ENCODE measurements at places on chromosomes 12 and 14.
A peak's percentile ranks its signal among the peaks of the same experiment; 100 is the strongest.

DNA sequence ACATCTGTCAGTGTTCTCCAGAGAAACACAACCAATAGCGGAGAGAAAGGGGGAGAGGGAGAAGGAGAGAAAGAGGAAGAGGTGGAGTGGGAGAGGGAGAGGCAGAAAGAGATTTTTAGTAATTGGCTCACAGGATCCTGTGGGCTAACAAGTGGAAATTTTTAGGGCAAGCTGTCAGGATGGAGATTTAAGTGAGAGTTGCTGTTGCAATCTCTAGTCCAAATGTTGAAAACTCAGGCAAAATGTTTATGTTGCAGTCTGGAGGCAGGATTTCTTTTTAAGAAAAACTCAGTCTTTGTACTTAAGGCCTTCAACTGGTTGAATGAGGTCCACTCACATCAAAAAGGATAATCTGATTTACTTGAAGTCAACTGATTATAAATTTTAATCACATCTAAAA, 12.5 kb upstream of the GLIPR1L2 start:
- DNase-seq: no peak

DNA sequence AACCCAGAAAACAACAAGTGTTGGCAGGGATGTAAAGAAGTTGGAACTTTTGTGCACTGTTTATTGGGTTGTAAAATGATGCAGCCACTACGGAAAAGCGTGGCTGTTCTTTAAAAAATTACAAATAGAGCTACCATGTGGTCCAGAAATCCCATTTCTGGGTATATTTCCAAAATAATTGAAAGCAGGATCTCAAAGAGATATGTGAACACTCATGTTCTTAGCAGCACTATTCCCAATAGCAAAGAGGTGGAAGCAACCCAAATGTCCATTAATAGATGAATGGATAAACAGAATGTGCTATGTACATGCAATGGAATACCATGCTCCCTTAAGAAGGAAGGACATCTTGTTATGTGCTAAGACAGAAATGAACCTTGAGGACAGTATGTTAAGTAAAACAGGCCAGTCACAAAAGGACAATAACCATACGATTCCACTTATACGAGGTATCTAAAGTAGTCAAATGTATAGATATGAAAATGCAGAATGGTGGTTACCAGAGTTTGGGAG, 249.5 kb downstream of the PHLDA1 start:
- no peak for DNase-seq

GRCh38 chr14:91770185-91770584, 38.3 kb upstream of the CATSPERB start:
- DNase-seq: no peak

GRCh38 chr12:88996200-88996788, 356.0 kb downstream of the DUSP6 start:
- DNase-seq: no peak

DNA sequence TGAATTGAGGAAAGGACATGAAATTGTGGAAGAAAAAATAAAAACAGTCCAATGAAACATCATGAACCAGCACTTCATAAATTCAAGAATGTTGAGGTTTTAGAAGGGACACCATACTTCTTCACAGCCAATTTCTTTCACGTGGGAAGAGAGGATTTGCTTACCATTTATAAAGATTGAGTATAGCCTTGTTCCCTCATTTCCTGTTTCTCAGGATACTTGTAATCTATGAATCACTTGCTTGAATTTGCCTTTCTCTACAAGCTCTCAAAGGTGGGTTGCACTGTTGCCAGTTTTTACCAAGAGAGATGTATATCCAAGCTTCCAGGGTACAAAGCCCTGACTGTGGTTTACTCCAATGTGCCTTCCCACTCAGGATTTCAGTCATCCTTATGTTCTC, 116.1 kb downstream of the DUSP6 start:
- no peak for DNase-seq

- DNase-seq: peak; percentile 23
Observed at GRCh38 chr12:50222275-50222783, 55.2 kb upstream of the CERS5 start.

GRCh38 chr12:38880288-38880687, 25.1 kb downstream of the CPNE8 start:
- DNase-seq: no peak

- no peak for DNase-seq
Observed at GRCh38 chr12:6096527-6096926, 27.9 kb downstream of the VWF start.

GRCh38 chr12:23666866-23667265, 282.6 kb downstream of the SOX5 start:
- DNase-seq: no peak

DNA sequence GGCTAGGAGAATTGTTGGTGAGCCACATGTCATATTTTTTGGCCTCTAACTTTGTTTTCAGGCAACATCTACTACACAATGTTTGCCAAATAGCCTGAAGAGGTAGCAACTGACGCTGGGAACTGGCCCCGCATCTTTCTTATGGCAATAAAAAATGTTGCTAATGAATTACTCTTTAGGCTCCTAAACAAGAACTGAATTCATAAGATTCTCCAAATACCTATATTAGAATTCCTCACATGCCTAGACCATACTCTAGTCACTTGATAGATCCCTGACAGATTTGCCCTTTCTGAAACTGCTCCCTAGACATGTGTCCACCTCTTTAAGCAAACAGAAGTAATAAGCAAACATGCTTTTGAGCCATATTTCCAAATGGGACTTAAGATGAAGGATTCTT, 209.0 kb upstream of the ATXN7L3B start:
- DNase-seq: no peak

DNA sequence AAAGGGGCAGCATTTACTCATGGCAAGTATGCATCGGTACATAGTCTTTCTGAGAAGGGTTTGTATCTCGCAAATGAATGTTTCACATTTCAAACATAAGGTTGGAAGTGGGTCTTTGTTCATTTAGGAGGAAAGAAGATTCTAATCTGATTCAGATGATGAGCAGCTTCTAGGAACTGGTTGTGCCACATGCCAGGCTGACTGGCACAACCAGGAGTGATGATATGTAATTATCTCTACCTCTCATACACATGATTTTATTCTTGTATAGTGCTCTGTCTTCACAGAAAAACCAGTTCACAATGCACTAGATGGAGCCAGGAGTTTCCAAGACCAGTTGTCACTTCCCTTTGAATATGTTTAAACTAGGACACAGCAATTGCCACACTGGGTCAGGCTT, 13.7 kb upstream of the BEST3 start:
- no peak for DNase-seq

- no peak for DNase-seq
Observed at GRCh38 chr12:103401421-103401820, 94.3 kb downstream of the C12orf42 start.

DNA sequence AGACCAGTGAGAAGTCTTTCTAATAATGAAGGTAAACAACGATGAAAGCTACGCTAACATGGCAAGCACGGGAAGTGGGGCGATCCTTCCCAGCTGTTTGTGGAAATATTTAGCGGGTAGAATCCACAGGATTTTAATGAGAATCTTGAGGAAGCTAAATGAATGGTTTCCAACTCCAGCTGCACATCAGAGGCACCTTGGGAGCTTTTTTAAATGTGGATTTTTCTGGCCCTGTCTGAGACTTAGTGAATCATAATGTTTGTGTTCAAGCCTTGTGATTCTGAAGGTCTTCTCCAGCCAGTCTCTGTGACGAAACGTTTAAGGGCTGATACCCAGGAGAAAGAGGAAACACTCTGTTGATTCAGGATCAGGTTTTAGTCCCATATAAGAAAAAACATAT, 169.8 kb downstream of the CAPZA3 start:
- DNase-seq: no peak

GRCh38 chr12:108950991-108951739, 69.7 kb downstream of the SVOP start:
- peak; percentile 19 for DNase-seq

DNA sequence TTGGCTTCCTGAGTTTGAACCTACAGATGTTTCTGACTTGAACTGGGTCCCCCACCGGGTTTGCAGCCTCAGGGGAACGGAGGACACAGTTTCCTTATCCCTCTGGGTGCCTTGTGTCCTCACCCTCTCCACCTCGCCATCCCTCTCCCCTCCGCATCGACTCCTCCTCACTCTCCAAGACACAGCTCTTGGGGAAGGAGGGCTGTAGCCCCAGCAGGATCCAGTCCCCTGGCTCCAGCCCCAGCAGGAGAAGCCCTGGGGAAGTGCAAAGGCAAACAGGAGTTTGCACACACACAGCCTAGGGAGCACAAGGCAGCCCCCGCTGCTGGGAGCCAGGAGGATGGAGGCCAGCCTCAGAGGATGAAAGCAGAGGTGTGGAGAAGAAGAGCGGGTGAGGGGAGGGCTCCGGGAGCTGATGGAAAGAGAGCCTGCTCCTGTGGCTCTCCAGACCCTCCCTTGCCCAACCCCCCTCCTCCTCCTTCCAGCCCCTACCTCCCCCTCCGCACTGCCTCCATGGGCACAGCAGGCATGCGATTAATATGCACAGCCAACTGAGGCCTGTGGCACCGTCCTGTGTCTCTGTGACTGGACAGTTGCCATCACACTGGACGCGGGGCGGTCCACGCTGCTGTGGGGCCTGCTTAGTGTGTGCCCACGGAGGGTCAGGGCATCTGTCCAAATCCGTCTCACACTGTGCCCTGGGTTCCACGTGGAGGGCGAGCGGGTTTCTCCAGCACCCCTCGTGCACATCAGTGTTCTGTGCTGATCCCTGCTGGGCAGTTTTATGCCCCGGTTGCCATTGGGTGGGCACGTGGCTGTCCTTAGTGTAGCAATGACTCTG, 193.7 kb upstream of the DIO3 start:
- DNase-seq: no peak

GRCh38 chr12:58416236-58416635, 474.9 kb downstream of the ATP23 start:
- DNase-seq: no peak

DNA sequence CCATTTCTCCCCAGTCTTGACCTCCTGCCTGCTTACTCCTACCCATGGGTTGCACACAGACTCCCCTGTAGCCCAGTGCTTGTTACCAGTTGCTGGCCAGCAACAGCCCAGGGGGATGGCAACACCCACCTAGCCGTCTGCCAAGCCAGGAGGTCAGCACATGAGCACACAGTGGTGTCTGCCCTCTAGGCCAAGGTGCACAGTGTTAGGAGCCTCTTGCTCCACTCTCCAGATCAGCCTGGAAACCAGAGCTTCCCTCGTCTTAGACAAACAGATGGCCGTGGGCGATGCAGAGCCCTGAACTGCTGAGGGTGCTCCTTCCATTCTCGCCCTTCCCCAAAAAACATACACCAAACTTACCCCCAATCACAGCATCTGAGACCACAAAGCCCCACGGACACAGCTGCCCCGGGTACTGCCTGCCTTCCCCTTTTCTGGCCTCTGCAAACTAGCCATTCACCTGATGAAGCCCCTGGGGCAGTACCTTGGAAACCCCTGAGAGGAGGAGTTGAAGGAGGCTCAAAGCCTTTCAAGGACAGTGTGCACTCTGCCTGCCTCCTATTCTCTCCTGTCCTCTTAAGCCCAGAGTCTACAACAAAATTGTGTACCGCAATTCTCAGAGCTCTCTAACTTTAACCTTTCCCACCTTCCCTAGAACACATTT, 1.0 kb upstream of the GPD1 start:
- DNase-seq: no peak

DNA sequence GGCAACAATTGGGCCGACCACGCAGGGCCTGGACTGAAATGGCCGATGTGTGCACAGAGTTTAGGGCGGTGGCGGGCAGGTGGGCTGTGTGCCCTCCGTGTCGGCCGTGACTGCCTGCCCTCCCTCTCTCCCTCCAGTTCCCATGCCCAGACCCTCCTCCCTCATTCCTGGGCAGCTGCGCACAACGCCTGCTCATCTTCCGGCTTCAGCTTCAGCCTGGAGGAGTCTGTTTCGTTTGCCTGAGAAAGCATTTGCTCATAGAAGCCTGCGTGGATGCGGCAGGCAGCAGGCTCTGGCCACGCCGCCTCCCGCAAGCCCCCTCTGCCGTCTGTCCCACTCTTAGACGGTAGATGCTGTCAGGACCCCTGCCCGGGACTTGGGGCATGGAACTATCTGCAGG, 47.3 kb upstream of the FZD10 start:
- DNase-seq: no peak

- DNase-seq: no peak
Observed at GRCh38 chr12:14185427-14186192, 179.9 kb upstream of the ATF7IP start.

GRCh38 chr14:105091517-105092170, 26.4 kb upstream of the GPR132 start:
- no peak for DNase-seq

DNA sequence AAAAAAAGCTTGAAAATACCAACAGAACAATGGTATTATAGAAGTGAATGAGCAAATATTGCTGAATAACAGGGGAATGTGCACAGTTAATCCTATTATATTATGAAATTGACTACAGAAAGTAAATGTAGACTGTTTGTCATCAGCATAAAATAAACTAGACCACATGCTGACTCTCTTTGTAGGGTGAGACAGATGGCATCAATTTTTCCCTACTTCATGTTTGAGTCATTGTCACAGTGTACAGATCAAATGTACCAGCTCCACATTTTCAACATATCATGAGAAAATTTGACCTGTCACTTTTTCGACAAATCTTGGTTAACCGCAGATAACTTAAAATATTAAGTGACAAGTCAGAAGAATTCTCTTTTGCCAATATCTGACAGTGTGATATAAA, 421.0 kb downstream of the RPL10L start:
- no peak for DNase-seq

DNA sequence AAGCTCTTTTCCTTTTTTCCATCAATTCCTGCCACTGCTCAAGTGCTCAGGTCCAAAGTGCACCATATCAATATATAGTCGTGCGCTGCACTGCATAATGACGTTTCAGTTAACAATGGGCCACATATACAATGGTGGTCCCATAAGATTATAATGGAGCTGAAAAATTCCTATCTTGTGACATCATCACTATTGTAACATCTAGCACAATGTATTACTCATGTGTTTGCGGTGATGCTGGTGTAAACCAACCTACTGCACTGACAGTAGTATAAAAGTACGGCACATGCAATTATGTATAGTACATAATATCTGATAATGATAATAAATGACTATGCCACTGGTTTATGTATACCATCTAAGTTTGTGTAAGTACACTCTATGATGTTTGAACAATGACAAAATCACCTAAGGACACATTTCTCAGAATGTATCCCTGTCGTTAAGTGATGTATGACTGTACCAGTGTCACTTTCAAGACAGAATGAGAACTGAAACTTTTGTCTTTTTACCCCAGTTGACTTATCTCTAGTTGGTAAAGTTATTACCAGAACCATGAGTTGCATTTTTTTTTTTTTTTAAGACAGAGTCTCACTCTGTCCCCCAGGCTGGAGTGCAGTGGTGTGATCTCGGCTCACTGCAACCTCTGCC, 53.7 kb upstream of the INSM2 start:
- DNase-seq: no peak

GRCh38 chr12:68190301-68190700, 30.8 kb upstream of the IFNG start:
- DNase-seq: no peak

GRCh38 chr12:94832780-94833681, 170.5 kb downstream of the NDUFA12 start:
- no peak for DNase-seq

GRCh38 chr14:50339178-50339804, 27.2 kb downstream of the DMAC2L start:
- DNase-seq: no peak
